Thoracic aorta (tissue), 2 donors: ENCODE measurements at places on chromosomes 12 and 14. TPM values are rescaled to one million over a fixed set of nuclear protein-coding genes. Genes with fewer than 3 reads are reported as not detected.

Gene KLHDC1
- total RNA-seq: 10.8 TPM

Gene RIMBP2
- total RNA-seq: 0.54 TPM

Gene LHX5
- total RNA-seq: not detected

Gene ZBTB39
- 3.1 TPM for total RNA-seq

Gene IL26
- not detected for total RNA-seq

Gene DNAI7
- total RNA-seq: not detected

Gene DPPA3
- not detected for total RNA-seq

DNA sequence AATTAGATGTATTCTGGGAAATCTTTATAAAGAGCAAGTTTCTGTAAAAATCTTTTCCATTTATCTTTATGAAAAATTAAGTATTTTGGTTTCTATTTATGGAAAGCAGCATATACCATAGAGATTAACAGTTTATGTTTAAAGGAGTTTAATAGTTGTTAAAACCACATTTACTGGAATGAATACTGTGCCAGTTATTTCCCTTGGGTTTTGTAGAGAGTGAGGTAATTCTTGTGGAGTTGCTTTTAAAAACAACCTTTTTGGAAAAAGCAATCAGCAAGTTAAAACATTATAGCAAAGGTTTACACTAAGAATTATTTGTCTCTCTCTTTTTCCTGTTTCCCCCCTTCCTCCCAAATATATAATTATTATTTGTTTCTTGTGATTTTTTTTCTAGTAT, 34.9 kb downstream of the AEBP2 start:
- peak overlapping the region; percentile 47 for H3K27ac ChIP-seq
- H3K27me3 ChIP-seq: no peaks in the 10 kb centered on the region
- H3K4me1 ChIP-seq: peaks cover 58% of the 10 kb centered on the region
- no peak overlapping the region for H3K4me3 ChIP-seq

DNA sequence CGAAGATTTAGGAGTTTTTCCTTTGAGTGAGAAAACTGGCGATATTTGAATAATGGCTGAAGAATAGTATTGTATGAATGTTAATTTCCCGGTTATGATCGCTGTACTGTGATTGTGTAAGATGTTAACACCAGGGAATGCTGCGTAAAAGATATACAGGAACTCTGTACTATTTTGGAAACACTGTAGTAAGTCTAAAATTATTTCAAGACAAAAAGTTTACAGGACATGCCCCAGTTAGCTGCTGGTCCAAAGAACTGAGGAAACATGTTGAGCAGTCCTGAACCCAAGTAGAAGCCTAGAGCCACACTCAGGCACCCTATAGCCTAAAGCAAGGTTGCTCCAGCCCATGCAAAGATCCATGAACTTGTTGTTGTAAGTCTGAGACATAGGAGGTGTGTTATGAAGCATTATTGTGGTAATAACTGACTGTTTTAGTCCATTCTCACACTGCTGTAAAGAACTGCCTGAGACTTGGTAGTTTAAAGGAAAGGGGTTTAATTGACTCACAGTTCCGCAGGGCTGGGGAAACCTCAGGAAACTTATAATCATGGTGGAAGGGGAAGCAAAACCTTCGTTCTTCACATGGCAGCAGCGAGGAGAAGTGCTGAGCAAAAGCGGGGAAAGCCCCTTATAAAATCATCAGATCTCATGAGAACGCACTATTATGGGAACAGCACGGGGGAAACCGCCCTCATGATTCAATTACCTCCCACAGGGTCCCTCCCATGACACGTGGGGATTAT, 99.8 kb upstream of the RESF1 start:
- no peak overlapping the region for H3K27ac ChIP-seq
- no peaks in the 10 kb centered on the region for H3K4me1 ChIP-seq
- H3K4me3 ChIP-seq: no peak overlapping the region
- H3K27me3 ChIP-seq: no peaks in the 10 kb centered on the region

GRCh38 chr14:84991021-84991420, 538.9 kb upstream of the FLRT2 start:
- no peak overlapping the region for H3K4me3 ChIP-seq
- DNase-seq: no peak
- no peak overlapping the region for H3K27ac ChIP-seq

DNA sequence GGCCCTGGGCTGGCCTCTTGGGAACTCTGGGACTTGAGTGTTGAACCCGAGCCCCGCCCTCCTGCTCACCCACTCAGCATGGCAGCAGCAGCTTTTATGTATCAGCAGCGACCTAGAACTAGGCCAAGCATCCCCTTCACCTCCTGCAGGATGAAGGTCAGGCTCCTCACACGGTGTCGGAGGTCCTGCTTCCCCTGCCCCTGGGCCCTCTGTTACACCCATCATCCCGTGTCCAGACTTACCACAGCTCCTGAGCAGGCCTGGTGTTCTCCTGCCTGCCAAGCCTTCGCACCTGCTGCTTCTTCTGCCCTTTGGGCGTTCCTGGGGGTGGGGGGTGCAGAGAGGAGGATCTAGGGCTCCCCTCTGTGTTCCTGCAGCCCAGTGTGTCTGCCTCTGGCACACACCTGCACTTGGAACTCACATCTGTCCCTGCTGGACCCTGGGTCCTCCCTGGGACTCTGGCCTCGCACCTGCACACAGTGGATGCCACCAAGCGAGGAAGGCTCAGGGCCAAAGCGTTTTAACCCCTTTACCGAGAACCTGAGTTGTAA, 80.3 kb downstream of the PAPOLA start:
- H3K4me3 ChIP-seq: no peak overlapping the region
- no peak overlapping the region for H3K27ac ChIP-seq
- no peaks in the 10 kb centered on the region for H3K27me3 ChIP-seq
- no peak for DNase-seq
- H3K4me1 ChIP-seq: no peaks in the 10 kb centered on the region

DNA sequence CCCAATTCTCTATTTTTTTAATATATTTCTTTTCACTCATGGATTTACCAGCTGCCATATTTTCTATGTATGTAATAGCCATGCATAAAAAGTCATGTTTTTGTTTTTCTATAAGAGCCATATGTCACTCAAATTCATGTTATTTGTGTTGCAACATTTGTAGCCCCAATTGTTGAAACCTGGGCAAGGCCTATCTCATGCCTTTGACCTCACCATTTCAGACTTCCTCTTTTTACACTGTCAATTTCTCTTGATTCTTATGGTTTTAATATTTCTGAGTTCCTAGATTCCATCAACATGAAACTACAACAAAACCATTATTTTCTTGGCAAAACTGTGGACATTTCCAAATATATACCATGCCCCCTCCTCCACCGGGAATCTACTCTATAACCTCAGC, 647.5 kb downstream of the C12orf50 start:
- H3K27me3 ChIP-seq: no peaks in the 10 kb centered on the region
- no peak overlapping the region for H3K27ac ChIP-seq
- no peaks in the 10 kb centered on the region for H3K4me1 ChIP-seq
- H3K36me3 ChIP-seq: no peaks in the 10 kb centered on the region

- H3K36me3 ChIP-seq: no peaks in the 10 kb centered on the region
- no peaks in the 10 kb centered on the region for H3K4me1 ChIP-seq
- no peak overlapping the region for H3K4me3 ChIP-seq
- DNase-seq: no peak
- no peak overlapping the region for H3K27ac ChIP-seq
Observed at GRCh38 chr12:107229827-107230226, 136.5 kb upstream of the CRY1 start.

- no peak for DNase-seq
- no peaks in the 10 kb centered on the region for H3K4me1 ChIP-seq
- H3K36me3 ChIP-seq: no peaks in the 10 kb centered on the region
- no peak overlapping the region for H3K27ac ChIP-seq
- H3K4me3 ChIP-seq: no peak overlapping the region
Observed at GRCh38 chr14:104086661-104087461, 1.4 kb downstream of the ASPG start.

GRCh38 chr12:132437252-132437932, 52.6 kb upstream of the FBRSL1 start:
- H3K27ac ChIP-seq: no peak overlapping the region
- H3K27me3 ChIP-seq: no peaks in the 10 kb centered on the region
- H3K36me3 ChIP-seq: no peaks in the 10 kb centered on the region
- no peaks in the 10 kb centered on the region for H3K4me1 ChIP-seq

DNA sequence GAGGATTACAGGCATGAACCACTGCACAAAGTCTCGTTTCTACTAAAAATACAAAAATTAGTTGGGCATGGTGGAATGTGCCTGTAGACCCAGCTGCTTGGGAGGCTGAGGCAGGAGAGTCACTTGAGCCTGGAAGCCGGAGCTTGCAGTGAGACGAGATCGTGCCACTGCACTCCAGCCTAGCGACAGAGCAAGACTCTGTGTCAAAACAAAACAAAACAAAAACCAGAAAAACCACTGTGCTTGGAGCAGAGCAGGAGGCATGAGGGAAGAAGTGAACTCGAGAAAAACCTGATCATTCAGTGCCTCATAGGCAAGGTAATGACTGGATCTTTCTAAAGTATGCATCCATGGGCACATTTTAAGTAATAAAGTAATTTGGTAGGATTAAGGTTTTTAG, 487.8 kb downstream of the KCNH5 start:
- DNase-seq: no peak
- no peak overlapping the region for H3K4me3 ChIP-seq
- H3K4me1 ChIP-seq: no peaks in the 10 kb centered on the region

- no peak overlapping the region for H3K27ac ChIP-seq
- no peaks in the 10 kb centered on the region for H3K27me3 ChIP-seq
Observed at GRCh38 chr12:112851024-112851777, 55.6 kb upstream of the OAS1 start.

DNA sequence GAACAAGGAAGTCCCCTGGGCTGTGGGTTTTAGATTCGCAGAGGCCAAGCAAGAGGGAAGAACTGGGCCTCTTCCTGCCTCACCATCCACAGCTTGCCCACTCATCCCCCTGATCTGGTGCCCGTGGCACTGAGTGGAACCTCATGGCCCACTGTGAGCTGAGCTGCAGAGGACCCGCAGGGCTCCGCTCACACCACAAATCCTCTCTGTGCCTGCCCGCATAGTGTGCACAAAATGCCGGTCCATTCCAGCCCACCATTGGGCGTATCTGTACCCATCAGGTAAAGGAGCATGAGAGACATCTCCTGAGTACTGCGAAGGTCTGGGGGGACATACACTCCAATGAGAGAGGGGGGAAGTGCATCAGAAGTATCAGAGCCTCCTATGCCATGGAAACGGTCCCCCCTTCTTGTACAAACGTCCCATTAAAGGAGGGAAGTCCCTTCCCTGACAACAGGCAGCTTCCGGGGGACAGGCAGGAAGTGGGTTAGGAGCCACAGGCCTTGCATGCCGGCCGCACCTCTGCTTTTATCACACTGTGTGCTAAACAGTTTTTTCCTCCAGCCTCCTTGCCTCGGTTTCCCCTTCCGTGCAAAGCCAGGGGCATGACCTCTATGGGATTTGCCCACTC, 309.4 kb upstream of the DIO3 start:
- H3K27me3 ChIP-seq: no peaks in the 10 kb centered on the region
- no peaks in the 10 kb centered on the region for H3K36me3 ChIP-seq
- H3K4me3 ChIP-seq: no peak overlapping the region
- no peak for DNase-seq
- no peaks in the 10 kb centered on the region for H3K4me1 ChIP-seq
- H3K27ac ChIP-seq: no peak overlapping the region

DNA sequence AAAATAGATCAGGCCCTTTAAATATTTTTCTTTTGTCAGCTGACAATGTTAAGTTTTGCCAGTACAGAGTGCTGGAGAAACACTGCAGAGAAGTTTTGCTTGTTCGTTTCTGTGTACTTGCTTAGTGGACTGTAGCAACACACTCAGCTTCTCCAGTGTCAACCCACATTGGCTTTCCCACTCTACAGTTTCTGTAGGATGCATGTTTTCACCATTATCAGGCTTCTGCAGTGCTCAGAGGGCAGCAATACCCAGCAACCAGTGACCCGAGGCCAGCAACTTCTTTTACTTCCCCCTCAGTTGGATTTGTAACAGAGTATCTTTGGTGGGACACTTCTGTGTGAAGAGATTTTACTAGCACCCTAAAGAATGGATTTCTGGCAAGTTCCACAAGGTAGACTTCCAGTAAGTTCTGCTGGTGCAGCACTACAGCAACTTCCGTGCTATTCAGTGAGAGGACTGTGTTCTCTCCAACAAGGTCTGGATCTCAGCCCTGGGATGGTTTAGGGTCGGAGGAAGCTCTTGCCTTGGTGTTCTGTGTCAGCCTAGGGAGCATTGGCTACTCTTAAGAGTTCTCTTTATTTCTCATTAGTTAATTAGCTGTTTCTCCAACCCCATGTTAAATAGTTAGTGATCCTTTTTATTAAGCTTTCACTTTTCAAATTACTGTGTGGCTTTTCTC, 70.4 kb downstream of the FUT8 start:
- H3K4me1 ChIP-seq: peaks cover 4% of the 10 kb centered on the region
- no peak overlapping the region for H3K27ac ChIP-seq
- no peaks in the 10 kb centered on the region for H3K27me3 ChIP-seq
- no peaks in the 10 kb centered on the region for H3K36me3 ChIP-seq
- DNase-seq: no peak
- H3K4me3 ChIP-seq: no peak overlapping the region

- no peaks in the 10 kb centered on the region for H3K36me3 ChIP-seq
- H3K27me3 ChIP-seq: no peaks in the 10 kb centered on the region
- no peak for DNase-seq
- H3K4me1 ChIP-seq: peaks cover 7% of the 10 kb centered on the region
Observed at GRCh38 chr14:99189201-99189801, 82.7 kb downstream of the BCL11B start.

DNA sequence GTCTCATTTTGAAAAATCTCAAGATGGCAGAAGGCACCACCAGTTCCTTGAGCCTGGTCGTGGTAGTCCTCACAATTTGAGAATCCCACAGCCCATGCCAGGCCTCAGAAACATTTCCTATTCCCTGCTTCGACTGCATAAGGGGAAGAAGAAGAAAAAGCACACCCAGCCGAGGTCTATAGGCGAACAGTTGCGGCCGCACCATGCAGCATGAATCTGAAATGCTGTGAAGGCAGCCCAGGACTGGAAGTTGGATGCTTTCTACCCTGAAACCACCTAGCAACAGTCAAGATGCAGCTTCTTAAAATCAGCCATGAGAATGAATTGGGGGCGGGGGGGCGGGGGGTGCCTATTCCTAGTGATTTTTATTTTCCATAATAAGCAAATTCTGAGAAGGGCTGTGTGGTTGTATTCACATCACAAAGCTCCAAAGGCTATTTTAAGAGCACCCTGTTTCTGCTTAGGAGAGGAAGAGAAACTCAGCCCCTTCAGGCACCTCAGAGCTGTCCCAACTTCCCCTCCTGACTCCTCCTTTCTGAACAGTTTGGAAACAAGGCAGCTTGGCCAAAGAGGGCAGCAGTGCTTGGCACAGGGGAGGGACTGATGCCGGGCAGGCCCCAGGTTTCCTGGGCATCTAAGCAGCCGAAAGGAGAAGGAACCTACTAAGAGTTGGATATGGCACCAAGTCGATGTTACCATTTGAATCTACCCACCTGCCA, 172.5 kb upstream of the FOXN3 start:
- no peaks in the 10 kb centered on the region for H3K4me1 ChIP-seq
- DNase-seq: no peak
- H3K27ac ChIP-seq: no peak overlapping the region
- H3K4me3 ChIP-seq: no peak overlapping the region

GRCh38 chr12:94055528-94055927, 92.8 kb upstream of the PLXNC1 start:
- H3K27me3 ChIP-seq: no peaks in the 10 kb centered on the region
- no peaks in the 10 kb centered on the region for H3K36me3 ChIP-seq
- DNase-seq: no peak
- no peak overlapping the region for H3K4me3 ChIP-seq
- H3K4me1 ChIP-seq: peaks cover 29% of the 10 kb centered on the region

- DNase-seq: no peak
- no peaks in the 10 kb centered on the region for H3K27me3 ChIP-seq
- no peak overlapping the region for H3K27ac ChIP-seq
Observed at GRCh38 chr14:58760121-58760520, 122.4 kb downstream of the DACT1 start.
